ENCODE measurements at places on chromosomes 12 and 14.

DNA sequence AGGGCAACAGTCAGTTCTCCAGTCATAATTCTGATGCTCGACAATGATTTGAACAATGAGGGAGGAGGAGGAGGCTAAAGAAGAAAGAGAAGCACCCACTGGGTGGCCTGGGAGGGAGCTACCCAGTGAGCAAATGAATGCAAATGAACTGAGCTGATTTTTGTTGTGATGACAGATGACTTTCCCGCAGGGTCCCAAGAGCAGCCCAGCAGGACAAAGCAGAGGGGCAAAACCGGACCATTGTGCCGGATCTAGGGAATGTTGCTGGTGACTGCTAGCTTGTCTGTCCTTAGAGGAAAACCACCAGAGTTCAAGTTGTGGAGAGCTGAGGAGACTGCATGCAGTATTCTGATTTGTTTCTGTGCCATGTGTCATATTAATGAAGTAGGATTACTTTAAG lies 162.8 kb downstream of the MON2 start:
- DNase-seq, result no peak

DNA sequence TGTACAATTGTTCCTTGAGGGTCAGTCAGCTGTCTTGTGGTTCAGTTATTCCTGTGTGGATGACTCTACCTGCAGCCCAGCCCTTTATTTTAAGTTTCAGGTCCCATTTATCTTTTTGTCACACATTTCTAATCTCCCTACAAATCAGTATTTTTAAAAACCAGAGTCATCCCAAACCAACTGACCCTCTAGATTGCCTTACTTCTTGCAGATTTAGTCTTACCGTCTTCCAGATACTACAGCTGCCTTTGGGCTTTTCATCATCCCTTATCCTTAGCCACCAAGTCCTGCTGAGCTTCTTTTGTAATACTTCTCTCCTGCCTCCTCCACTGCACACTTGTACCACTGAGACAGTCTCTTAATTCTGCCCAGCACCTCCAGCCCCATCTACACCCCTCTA lies 54.9 kb downstream of the PRKCH start:
- no peak for DNase-seq

DNA sequence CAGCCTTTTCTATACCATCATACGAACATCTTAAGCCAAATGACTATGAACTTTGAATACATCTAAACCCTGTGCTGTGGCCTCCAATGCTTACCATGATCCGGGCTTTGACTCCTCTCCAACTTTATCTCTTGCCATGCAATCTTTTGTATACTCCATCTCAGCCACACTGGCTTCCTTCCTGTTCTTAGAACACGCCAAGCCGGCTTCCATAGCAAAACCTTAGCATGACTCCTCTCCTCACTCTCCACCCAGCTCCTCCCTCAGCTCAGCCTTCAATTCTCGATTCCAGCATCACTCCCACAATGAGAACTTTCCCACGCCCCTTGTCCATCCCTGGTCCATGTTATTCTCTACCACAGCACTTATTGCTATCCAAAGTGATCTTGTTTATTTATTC lies 228.3 kb downstream of the NTF3 start:
- DNase-seq, result no peak

DNA sequence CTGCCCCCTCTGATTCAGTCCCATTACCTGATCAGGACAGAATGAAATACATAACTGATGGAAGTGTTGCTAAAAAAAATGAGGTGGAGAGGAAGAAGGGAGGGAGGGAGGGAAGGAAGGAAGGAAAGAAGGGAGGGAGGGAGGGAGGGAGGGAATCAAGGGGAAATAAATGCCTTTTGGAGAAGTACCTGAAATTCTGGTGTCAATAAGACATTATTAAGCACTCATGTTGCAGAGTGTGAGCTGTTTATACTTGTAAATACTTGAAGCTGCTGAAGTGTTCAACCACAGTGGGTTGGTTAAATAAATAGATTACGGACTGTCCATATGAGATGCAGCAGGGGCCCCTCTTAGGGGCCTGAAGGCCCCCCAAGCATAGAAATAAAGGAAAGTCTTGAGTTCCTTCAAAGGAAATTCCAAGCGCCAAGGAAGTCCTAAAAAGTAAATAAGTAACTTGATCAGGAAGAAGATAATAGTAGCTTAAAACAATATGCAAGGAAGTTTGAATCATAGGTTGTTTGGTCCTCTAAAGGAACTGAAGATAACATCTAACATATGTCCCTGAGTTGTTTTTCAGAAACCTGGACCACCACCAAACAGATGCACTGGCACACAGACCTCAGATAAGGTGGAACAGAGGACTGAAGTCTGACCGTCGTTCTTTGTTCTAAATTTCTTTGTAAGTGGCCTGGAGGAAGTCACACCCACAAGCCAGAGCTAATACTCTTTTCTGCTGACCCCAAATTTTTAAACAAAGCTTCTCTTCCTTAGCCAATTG lies 110.8 kb downstream of the SEC23A start:
- DNase-seq, result no peak

- no peak for DNase-seq
Observed at GRCh38 chr12:726281-727140, 25.9 kb upstream of the WNK1 start.

- no peak for DNase-seq
Observed at GRCh38 chr14:65783576-65783975, 371.0 kb downstream of the FUT8 start.

DNA sequence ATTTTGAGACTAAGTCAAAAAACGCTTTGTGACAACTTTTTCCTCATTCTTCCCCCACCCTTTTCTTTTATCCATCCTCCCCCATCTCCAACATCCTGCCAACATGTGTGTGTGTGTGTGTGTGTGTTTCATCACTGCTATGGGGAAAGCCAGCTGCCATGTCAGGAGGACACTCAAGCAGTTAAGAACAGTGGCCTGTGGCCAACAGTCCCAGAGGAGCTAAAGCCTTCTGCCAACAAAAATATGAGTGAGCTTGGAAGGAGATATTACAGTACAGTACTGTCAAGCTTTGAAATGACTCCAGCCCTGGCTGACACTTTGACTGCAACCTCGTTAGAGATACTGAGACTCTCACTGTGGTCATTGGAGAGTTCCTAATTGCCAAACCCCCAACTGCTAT lies 5.0 kb upstream of the CSRP2 start:
- DNase-seq, result no peak

DNA sequence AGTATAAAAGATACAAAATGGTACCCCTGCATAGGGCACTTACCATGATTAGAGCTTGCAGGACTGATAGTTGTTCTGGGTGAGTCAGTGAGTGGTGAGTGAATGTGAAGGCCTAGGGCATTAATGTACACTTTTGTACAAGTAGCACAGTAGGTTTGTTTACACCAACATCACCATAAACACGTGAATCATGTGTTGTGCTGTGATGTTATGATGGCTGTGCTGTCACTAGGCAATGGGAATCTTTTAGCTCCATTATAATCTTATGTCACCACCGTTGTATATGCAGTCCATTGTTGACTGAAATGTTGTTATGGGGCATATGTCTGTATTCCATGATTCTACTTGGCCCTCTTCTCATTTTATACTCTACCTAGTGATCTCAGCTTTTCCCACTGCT lies 11.8 kb downstream of the NUBPL start:
- no peak for DNase-seq

GRCh38 chr12:2318286-2318685 lies 265.5 kb downstream of the CACNA1C start:
- DNase-seq, result no peak

DNA sequence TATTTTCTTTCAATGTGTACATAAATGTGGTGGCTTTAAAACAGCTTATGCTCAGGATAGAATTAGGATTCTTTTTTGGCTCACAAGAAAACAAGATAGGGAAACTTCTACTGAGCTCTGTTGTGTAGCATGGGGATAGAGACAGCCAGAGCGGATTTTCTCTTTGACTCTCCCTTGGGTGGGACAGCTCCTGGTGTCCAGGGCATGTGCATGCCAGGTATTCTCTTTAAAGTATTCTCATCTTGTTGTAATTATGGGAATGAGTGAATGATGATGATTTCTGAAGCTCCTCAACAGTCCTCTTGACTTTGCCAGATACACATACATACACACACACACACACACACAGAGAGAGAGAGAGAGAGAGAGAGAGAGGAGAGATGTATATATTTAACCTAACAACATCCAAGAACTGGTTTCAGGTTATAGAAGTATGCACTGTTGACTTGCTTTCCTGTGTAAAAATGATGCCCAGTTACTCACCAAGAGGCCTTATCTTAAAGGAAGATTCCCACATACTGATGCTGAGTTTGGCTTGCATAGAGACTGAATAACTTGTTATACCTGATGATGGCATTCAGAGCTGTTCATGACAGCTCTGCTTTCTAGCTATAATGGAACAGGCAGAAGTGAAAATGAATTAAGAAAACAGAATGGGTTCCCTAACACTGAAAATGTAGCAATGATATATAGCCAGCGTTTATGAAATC lies 387.5 kb downstream of the EGLN3 start:
- DNase-seq, result no peak

DNA sequence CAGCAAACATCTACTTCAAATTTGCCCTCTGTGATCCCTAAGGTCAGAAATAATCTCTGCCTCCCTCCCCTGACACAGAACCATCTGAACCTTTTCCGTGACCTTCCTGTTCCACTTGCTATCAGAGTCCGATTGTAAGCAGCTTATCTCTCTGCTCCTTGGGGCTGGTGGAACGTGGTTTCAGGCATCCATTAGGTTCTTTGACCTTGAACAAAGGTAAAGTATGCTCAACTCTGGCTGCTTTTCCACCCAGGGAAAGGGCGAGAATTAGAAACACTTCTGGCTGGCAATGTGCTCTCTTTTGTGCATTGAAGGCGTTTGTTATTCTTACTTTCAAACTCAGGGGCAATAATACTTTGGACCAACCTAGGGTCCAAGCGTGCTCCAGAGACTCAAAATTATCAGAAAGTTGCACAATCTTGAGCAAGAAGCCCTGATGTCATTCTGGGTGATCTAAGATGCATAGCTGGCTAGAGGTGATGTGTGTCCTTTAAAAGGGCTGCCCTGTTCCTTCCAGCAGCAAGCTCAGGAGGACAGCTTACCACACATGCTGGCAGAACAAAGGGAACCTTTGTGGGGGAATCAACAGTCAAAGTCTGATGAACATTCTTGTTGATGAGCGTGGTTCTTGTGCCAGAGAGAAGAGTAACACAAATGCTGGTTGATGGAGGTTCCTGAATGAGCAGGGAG lies 29.8 kb downstream of the ADGRD1 start:
- no peak for DNase-seq

DNA sequence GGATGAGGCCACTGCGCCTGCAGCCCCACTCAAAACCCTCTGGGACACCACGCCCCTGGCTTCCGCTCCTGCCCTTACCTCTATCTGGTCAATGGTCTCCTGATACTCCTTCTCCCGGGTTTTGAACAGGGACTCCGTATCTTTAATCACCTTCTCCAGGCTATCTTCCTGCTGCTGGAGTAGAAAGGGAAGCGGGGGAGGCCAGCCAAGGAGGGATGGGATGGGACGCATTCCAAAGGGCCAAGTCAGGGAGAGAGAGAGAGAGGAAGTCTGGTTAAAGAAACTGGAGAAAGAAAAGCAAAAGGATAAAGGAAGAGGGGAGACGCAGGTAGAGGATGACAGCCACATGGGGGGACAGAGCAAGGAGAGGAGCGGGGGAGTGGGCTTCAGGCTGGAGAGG lies 7.9 kb downstream of the IFFO1 start:
- DNase-seq, result no peak

GRCh38 chr14:35849122-35849521 lies 23.0 kb downstream of the BRMS1L start:
- DNase-seq, result no peak

- DNase-seq, result no peak
Observed at GRCh38 chr14:105085766-105086165, 20.5 kb upstream of the GPR132 start.

- no peak for DNase-seq
Observed at GRCh38 chr12:120346681-120347080, 19.1 kb upstream of the PLA2G1B start.
